Activated T-cell treated with anti-CD3 and anti-CD28 coated beads for 1 hour (primary cell): ENCODE measurements at places on chromosomes 1 and 21.
A peak's percentile ranks its signal among the peaks of the same experiment; 100 is the strongest.

DNA sequence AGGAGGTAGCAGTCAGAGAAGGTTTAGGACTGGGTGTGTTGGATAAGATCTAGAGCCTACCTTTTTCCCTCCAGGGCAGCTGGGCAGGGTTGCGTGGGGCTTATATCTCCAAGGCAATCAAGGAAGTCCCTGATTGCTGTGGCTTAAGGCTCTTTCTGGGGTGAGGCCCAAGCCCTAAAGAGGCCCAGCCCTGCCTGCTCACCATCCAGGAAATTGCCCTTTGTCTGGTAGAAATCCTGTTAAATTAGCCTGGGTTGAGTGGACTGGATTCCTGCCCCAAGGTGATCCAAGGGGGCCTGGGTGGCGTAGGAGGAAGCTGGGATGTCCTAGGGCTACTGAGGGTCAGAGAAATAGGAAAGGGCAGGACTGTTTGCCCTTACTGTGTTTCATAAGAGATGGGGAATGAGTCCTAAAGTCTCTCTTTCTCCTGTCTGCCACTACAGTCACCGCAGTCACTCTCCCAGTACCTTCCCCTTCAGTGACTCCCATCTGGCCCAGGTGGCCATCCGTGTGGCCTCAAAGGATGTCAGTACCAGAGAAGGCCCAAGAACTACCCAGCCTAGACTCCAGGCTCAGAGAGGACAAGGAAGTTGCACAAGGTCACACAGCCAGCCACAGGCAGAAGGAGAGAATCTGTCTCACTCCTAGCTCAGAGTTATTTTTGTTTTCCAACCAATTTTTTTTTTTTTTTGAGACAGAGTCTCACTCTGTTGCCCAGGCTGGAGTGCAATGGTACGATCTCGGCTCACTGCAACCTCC, 25.8 kb downstream of the MFSD2A start:
- DNase-seq, result no peak

- no peak for DNase-seq
These were observed 28.8 kb downstream of the GORAB start for GRCh38 chr1:170560681-170561285.

GRCh38 chr1:190633488-190633887, 155.8 kb upstream of the BRINP3 start:
- no peak for DNase-seq

DNA sequence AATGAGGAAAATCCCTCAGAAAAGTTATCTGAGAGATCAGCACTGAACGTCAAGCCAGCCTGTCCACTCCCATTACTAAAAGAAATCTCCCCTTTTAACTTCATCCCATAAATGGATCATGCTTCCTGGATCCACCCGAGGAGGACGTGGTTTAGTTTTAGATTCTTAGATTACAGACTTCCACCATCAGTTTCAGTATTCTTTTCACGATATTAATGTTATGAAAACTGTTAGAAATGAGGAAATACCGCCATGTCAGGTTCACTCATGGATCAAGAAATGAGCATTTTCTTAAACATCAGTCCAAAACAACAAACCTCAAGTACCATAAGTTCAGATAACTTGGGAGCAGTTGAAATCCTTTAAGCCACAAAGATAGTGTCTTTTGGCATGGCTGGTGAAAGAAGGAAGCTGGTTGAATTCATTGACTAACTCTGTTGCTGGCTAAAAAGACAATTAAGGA, 49.8 kb downstream of the NFIA start:
- DNase-seq, result no peak

DNA sequence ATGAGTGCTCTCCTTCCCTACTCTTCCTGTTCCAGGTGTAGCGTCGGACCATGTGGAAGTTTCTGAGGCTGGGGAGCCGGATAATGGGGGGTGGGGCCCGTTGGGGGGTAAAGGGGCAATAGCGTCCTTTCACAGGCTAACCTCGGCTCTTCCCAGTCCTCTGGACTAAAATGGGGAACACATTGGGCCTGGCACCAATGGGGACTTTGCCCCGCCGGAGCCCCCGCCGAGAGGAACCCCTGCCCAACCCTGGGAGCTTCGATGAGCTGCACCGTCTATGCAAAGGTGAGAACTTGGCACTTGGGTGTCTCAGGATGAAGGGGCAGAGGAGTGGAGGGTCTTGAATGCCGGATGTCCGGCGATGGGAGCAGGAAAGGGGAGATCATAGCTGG, 456 bp downstream of the TOMM40L start:
- no peak for DNase-seq

DNA sequence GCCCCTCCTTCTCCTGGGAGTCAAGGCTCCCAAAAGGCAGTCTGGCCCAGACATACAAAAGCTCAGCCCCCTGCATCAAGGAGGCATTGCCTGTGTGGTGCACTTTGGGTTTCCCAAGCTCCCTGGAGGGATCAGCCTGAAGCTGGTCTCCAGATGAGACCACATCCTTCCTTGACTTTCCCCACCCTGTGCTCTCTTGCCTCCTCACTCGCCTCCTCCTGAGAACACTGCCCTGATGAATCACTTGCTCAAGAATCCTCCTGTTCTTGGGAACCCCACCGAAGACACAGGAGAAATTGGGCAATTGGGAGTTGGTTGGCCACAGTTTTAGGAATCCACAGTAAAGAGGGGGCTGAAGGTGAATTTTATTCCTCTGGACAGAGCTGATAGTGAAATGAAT, 34.8 kb upstream of the LYST start:
- DNase-seq, result no peak

GRCh38 chr1:15290382-15290781, 43.4 kb downstream of the FHAD1 start:
- DNase-seq, result no peak

- no peak for DNase-seq
These were observed 546 bp upstream of the ZNF697 start for GRCh38 chr1:119648620-119649004.

- peak; percentile 7 for DNase-seq
These were observed 33.0 kb downstream of the EPHA2 start for GRCh38 chr1:16122916-16123315.

DNA sequence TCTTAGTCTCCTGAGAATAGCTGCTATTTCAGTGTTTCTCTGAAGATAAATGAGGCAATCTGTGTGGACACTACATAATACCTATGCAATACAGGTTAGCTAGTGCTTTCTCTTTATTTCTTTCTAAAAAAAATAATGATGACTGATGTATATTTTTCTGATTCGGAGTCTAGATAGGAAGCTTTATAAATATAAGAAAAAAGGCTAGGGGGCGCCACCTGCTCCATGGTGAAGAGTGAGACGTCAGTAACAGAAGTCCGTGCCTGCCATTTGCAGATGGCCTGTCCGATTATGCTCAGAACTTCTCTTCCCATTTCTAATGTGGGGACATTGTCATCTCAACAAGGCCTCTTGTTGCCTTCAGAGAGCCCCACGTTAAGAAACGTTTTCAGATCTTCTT, 26.4 kb downstream of the QSOX1 start:
- peak; percentile 8 for DNase-seq

DNA sequence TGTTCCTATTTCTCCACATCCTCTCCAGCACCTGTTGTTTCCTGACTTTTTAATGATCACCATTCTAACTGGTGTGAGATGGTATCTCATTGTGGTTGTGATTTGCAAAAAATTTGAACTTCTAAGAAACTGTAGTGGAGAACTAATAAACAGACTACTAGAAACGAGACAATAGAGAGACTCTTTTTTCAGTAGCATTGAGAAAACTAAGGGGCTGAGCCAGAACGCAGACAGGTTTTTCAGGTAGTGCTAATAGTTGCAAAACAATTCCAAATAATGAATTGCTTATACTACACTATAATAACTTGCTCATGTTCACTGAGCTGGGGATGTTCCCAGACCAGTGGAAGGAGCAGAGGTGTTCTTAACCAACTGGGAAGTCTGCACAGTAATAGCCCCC, 98.8 kb upstream of the DPH5 start:
- DNase-seq, result no peak

- DNase-seq, result peak; percentile 16
These were observed 225.8 kb upstream of the PROX1 start for GRCh38 chr1:213761845-213762407.

DNA sequence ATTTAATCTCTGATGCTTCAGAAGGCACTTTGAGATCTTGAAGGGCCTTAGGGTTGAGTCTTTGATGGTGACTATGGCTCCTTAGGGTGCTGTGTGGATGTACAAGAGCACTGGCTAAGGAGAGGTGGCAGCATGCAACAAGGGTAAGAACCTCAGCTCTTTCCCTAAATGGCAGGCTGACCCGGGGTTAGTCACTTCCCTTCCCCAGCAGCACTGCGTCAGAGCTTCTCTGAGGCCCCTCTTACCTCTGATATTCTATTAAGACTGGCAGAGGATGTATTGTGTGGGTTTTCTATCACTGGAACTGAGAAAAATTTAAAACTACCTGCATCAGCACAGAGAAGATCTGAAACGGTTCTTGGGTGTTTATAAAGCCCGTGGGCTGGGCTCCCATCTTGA, 11.8 kb downstream of the C1orf116 start:
- DNase-seq, result no peak

DNA sequence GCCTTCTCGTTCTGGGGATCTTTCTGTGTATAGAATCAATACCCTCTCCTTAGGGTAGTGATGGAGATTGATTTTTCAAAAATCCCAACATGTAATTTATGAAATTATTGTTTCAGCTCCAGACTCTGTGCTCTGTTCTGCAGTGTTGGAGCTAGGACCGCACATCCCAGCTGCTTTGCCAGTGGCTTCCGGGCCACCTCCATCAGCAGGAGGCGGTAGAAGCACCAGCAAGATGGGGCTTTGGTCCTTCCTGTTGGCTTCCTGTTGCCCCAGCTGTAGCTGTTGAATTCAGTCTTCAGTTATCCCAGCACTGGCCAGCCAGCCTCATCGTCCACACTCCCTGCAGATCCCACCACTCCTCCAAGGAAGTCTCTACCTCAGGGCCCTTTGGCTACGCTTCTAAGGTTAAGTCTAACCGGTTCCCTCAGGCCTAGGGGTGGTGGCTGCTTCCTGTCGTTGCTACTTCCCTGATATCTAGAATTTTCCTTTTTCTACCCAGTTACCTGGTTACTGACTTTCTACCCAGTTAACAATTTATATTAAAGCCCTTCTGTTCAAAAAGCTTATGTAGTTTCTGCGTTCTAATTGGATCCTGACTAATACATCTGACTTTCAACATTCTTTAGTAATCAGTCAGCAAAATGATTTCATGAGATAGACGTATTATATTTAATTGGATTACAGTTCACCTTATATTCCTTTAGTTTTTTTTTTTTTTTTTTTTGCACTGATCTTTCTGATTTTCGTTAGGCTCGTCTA, 24.6 kb downstream of the GALNT2 start:
- DNase-seq, result no peak

GRCh38 chr1:77378723-77379535, 97.1 kb downstream of the AK5 start:
- no peak for DNase-seq

GRCh38 chr1:159338018-159338417, 35.9 kb downstream of the FCER1A start:
- DNase-seq, result no peak

- DNase-seq, result no peak
These were observed 22.3 kb upstream of the FAM78B start for GRCh38 chr1:166189126-166189525.

GRCh38 chr1:29975036-29975694, 738.8 kb downstream of the PTPRU start:
- DNase-seq, result no peak

GRCh38 chr1:15707239-15707925, 23.3 kb downstream of the PLEKHM2 start:
- no peak for DNase-seq

DNA sequence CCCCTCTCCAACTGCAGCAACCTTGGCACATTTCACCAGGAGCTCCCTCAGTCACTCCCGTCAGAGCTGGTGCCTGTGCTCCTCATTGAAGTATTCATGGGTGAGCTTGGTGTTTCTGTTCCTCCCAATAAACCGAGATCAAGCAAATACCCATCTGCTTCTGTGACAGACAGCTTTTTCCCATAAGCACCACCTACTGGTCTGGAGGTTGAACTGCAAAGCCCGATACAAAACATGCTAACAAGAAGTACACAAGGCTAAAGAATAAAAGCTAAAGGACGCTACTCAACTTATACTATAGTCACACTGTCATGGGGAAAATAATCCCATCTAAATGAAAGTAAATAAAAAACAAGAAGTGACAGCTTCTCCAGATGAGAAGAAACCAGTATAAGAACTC, 111.9 kb upstream of the C21orf91 start:
- DNase-seq, result no peak

GRCh38 chr1:201134405-201134804, 7.4 kb upstream of the ASCL5 start:
- DNase-seq, result no peak

GRCh38 chr1:186218654-186219352, 156.2 kb downstream of the TPR start:
- DNase-seq, result no peak
